GM20000 (cell line): ENCODE measurements at places on chromosomes 5 and 9.

DNA sequence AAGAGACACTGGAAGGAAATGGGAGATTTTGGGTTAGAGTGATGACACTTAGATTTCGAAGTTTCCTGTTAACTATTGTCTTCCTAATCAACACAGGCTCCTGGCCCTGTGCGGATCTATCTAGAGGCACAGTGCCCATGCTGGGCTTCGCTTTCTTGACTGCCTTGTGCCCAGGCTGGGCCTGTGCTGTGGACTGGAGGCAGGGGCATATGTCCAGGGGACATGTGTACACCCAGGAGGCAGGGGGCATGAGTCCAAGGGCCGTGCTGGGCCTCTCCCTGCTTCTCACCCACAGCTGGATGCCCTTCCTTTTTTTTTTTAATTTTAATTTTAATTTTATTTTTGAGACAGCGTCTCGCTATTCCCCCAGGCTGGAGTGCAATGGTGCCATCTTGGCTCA, 37.6 kb downstream of the EHMT1 start:
- no peak for DNase-seq

DNA sequence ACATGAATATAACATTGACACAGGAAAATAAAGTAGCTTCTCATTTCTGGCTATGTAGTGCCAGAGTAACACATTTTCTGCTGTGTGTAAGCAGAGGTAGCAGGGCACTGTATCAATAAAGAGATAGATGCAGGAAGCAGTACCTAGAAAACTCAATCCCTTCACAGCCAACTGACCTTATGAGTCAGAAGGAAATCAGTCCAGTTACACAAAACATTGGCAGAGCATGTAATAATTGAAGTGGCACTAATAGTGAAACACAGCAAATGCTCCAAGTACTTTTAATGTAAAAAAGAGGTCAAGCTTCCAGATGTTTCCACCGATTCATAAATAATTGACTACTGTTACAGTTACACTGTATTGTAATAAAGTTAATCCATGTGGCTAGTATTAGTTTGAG, 706.6 kb downstream of the EFNA5 start:
- DNase-seq: no peak

GRCh38 chr5:146877783-146878475, 628 bp downstream of the PPP2R2B start:
- DNase-seq: peak; percentile 34

GRCh38 chr9:129560881-129561306, 60.0 kb downstream of the C9orf50 start:
- no peak for DNase-seq

DNA sequence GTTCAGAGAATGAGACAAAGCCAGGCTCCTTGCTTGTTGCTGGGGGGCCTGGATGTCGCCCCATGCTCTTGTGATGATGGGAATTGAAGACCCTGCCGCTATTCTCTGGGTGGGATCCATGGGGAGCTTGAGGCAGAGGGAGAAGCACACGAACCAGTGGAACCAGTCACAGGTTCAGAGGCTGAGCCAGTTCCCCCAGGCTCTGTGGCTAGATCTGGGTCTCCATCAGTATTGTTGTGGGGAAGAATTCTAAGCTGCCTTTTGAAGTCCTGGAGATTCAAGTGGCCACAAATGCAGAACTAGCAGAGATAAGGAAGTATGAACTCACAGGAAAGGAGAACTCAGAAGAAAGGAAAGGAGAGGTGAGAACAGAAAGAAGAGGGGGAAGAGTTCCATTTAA, 219.4 kb downstream of the MSX2 start:
- DNase-seq: no peak
